Thoracic aorta (tissue), 2 donors: ENCODE measurements at places on chromosomes 2 and 18.

GRCh38 chr2:223416815-223417610, 185.1 kb downstream of the SCG2 start:
- DNase-seq = no peak

DNA sequence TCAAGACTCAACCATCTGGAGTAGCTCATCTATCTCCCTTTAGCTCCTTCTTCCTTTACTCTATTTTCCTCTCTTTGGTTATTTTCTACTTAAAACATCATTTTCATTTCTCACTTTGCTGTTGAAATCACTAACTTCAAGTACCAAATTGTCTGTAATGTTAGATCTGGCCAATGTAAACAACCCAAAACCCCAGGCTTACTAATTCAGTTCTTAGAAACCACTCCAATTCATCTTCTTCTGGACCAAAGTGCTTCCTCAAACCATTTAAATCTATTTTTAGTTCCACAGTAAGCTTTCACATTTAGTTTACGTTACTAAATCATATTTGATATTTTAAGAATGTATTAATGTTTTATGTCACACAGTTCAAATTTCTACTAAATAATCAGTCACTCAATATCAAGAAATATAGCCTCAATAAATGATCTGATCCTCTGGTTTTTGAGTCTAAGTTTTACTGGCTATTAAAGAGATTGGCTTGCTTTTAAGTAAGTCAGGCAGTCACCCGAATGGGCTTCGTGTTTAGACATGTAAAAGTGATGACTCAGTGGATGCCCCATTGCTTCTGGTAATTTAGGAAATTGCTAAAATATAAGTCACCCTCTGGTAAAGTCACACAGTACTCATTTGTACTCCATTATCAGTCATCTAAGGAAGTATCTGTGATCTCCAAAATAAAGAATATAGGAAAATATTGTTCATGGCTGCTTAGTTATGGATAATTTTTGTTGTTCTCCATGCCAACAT, 527.2 kb upstream of the SOX11 start:
- no peak for DNase-seq

DNA sequence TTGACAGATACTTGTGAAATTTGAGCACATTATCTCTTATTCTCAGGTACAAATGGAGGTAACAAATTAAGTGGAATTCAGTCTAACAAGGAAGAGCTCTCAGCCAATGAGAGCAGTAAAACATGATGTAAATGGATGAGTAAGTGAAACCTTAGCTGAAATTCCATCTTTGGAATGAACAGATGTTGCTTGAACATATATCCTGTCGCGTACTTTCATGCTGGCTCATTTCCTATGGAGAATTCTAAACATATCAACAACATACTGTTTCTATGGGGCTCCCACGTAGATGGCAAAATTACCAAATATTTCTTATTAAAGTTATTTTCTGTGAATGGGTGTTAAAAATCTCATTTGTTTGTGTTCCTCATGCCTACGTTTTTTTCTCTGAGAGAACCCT, 256.3 kb upstream of the LINC00305 start:
- DNase-seq = no peak

- no peak for DNase-seq
These were observed 135.7 kb downstream of the ARHGAP28 start for GRCh38 chr18:6865251-6865650.

DNA sequence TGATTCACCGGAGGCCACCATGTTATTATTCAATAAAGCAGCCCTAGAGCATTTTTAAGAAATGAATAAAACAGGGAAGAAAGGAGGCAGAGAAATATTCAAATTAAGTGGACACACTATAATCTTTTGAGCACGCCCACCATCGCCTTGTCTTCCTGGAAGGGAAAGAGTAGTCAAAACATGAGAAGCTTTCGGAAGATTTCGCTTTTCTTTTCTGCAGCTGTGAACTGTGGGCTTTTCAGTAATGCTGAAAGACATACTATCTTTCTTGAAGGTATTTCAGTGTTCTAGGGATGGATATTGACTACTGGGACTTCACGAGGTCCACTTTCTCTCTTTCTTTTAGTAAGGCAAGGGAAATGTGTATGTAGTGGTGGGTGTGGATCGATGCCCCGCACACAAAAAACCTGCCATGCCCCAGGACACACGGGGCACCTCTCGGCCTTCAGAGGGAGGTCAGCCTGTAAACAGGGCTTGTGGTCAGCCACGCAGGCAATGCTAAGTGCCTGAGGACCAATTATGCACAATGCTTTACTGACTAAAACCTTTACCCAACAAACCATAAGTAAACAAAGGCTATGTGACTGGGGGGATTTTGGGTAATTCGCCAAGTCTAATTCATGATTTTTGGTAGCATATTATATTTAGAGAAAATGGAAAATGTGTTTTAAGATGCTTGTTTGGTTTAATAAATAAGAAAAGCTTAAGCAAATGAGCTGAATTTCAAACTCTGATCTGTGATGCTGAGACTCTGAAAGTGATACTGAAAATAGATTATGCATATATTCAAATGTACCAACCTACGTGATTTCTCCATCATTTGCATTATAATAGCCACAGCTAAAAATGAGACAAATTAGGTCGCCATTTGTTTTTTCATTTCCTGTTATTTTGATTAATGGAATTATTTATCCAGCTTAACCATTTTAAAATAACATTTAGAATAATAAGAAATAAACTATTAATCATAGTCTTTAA, 130.5 kb downstream of the ZNF516 start:
- no peak for DNase-seq

DNA sequence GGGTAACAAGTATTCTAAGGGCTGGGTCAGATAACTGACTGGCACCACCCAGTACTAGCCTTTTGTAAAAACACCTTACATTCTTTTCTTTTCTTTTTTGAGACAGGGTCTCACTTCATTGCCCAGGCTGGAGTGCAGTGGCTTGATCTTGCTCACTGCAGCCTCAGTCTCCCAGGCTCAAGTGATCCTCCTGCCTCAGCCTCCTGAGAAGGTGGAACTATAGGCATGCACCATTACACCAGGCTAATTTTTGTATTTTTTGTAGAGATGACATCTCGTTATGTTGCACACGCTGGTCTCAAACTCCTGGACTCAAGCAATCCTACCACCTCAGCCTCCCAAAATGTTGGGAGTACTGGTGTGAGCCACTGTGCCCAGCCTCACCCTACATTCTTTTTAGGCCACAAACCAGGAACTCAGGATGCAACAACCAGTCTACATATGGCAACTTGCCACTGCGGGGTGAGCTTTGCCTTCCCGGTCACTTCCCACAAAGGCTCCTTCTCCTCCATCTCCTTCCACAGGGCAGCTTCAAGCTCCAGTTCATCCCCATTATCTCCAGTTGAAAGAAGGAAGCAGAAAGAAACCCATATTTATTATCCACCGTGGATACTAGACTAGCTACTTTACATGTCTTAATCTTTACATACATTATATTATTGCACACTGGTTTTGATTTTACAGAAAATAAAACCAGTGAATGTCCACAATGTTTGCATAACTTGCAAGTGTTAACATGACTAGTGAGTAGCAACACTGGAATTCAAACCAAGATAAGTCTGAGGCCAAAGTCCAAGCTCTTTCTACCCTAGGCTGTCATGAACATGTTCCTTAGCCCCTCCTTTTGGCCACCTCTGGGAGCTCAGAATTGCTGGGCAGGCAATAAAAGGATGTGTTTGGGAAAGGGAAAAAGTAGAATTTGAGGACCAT, 23.7 kb upstream of the AP1S3 start:
- DNase-seq = no peak

DNA sequence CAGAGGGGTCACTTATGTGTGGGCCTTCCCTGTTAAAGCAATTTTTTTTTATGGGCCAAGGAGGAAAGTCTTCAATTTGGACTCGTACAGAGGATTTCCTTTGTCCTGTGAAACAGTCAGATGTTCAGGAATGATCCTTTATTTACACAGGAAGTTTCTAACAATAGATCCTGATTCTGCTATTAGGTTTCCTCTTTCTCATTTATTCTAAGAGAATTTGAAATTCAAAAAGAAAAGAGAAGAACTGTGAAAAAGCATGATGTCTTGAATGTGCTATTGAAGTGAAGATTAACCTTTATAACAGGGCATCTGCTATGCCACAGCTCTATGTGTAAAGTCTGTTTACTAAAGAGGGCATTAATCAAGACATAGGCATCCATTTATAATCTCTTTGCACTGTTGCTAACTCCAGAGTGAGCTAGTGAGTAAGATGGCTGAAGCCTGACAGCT, 105.3 kb upstream of the FAM98A start:
- DNase-seq = no peak

GRCh38 chr18:72155327-72155726, 388.8 kb downstream of the CBLN2 start:
- no peak for DNase-seq

- DNase-seq = no peak
These were observed 237.4 kb upstream of the REV1 start for GRCh38 chr2:99727199-99727598.

- no peak for DNase-seq
These were observed 83.3 kb downstream of the LIPG start for GRCh38 chr18:49645196-49645595.

DNA sequence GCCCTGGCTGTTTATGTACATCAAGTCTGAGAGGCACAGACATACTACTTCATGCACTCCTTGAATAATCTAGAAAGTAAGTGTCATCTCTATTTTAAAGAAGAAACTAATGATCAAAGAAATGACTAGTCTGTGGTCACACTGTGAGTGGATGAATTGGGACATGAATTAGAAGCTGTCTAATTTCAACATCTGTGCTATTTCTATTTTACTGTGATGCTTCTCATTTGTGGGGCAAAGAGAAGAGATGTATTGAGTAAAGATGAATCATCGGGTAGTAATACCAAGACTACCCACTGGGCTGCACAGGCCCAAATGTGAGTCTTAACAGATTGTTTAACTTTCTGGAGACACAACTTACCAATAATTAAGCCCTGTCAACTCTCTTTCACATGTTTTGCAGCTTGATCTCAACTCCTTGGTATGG, 42.4 kb upstream of the MTIF2 start:
- no peak for DNase-seq

- DNase-seq = no peak
These were observed 9.0 kb downstream of the ALKAL2 start for GRCh38 chr2:278927-279320.

GRCh38 chr2:236684504-236685256, 115.1 kb downstream of the ACKR3 start:
- DNase-seq = no peak

DNA sequence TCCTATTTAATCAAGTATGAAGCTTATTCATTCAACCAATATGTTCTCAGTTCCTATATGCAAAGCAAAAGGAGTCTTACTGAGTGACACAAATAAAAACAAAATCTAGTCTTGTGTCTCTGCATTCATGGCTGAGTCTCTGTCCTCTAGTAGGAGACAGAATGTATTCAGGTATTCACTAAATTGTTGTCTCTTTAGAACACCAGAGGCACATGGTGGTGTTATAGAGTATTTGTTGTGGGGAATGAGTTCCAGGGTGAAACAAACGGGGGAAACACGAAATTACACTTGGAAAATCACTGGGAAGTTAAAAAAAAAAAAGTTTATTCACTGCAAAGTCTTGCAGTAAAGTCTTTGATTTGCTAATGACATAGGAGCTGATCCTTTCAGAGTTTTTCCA, 131.7 kb upstream of the FSHR start:
- DNase-seq = no peak

DNA sequence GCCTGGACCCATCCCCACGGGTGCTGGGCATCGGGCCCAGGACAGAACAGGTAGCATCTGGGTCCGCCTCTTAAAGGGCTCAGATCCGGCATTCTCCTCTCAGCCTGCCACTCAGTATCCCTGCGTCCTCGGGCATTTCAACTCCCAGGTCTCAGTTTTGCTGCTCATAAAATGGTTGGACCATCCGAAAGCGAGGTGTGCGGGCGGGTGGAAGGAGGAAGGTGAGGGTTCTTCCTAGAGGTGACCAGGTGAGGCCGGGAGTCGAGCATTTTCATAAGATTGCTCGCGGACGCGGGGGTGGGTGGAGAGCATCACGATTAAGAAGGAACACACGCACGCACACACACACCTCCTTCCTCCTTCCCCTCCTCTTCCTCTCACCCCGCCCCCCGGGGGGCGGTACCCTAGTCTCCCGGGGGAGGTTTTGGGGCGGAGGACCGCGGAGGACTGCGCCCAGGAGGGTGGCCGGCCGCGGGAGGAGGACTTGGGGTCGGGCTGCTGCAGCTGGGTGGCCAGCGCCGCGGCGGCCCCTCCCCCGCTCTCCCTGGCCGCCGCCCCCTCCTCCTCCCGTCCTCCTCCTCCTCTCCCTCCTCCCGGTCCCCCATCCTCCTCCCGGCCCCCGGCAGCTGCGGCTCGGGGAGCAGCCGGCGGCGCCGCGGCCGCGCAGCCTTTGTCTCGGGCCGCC, 97.9 kb upstream of the GPR45 start:
- no peak for DNase-seq
